ENCODE measurements at places on chromosomes 12 and 14. TPM values are rescaled to one million over a fixed set of nuclear protein-coding genes. Genes with fewer than 3 reads are reported as not detected.

DNA sequence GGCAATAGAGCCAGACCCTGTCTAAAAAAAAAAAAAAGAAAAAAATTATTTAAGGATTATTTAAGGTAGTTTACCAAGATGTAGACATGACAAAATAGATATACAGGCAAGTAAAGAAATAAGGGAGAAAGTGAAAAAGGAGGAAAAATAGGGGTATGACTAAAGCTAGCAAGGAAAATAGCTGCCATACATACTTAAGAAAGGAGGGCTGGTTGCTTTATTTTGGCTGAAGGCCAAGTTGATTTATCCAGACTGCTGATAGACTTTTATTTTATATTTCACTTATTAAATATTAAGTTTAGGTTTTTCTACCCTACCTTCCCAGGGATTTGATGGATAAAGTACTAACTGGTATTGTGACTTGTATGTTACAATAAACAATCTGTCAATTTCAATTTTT is 8.3 kb upstream of the AEBP2 start:
- DNase-seq = no peak

- no peak for DNase-seq
These were observed 3.2 kb downstream of the TDRD9 start for GRCh38 chr14:103931422-103931821.

GRCh38 chr12:78864403-78864869 is at the start of gene SYT1:
SYT1 (plus strand) TSS chr12:78864774.
- peak; percentile 56 for DNase-seq

EML5 gene
- total RNA-seq = 0.43 TPM

TMEM119 gene
- total RNA-seq = not detected

- DNase-seq = no peak
These were observed 248.0 kb downstream of the PDZRN4 start for GRCh38 chr12:41436076-41436475.

DNA sequence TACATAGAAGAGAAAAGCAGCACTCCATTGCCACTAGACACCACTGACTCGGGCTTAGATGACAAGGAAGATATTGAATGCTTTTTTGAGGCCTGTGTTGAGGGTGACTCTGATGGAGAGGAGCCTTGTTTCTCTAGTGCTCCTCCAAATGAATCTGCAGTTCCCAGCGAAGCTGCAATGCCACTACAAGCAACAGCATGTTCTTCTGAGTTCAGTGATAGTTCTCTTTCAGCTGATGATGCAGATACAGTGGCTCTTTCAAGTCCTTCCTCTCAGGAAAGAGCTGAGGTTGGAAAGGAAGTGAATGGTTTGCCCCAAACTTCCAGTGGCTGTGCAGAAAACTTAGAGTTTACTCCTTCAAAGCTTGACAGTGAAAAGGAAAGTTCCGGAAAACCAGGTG is 114.5 kb upstream of the NPAS3 start:
- DNase-seq = no peak

- DNase-seq = no peak
These were observed 16.4 kb upstream of the IL22 start for GRCh38 chr12:68269779-68270178.

- no peak for DNase-seq
These were observed 33.7 kb upstream of the GLIPR1 start for GRCh38 chr12:75446857-75447256.

GRCh38 chr14:31955936-31956579 is 121.0 kb upstream of the ARHGAP5 start:
- no peak for DNase-seq

- no peak for DNase-seq
These were observed 44.0 kb downstream of the TRAF3 start for GRCh38 chr14:102821252-102821651.

- DNase-seq = no peak
These were observed 24.0 kb downstream of the PDE3A start for GRCh38 chr12:20392339-20392738.

DNA sequence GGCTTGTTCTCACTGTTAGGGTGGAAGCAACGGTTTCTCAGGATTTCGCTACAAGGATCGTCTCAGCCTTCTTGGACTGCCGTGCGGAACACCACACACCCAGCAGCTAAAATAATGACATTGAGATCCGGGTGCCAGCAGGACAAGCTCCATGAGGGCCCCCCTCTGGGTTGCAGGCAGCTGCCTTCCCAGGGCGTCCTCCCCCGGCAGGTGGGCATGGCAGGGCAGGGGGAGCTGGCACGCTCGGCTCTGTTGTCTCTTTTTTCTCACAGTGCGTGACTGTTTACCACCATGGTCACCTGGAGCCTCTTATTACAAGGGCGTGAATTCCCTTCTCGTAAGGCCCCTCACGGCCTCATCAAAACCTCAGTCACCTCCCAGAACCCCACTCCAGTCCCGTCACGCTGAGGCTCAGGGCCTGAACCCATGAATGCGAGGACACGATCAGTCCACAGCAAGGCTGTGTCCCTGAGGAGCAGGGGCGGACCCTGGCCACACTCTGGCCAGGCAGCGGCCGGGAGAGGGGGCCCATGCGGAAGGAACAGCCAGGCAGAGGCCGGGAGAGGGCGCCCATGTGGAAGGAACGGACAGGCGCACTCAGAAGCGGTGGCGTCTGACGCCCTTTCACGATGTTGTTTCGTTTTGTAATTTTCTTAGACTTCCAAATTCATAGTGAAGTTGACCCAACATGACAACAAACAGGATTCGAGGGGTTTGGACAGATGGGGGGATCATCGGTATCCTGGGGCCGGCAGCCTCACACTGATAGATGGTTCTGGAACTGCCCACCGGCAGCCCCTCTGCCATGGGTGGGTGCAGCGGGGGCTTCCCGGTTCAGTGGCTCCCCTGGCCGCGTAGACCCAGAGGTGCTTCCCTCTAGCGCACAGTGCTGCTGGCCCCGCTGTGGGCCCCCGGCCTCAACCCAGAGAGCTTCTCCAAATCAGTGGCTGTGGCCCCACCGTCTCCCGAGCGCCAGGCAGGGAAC is 10.0 kb downstream of the LRCOL1 start:
- DNase-seq = peak; percentile 48

- DNase-seq = no peak
These were observed 8.3 kb downstream of the ABHD4 start for GRCh38 chr14:22606380-22606779.

GRCh38 chr12:31780096-31780495 is 51.3 kb upstream of the AMN1 start:
- DNase-seq = no peak

DNA sequence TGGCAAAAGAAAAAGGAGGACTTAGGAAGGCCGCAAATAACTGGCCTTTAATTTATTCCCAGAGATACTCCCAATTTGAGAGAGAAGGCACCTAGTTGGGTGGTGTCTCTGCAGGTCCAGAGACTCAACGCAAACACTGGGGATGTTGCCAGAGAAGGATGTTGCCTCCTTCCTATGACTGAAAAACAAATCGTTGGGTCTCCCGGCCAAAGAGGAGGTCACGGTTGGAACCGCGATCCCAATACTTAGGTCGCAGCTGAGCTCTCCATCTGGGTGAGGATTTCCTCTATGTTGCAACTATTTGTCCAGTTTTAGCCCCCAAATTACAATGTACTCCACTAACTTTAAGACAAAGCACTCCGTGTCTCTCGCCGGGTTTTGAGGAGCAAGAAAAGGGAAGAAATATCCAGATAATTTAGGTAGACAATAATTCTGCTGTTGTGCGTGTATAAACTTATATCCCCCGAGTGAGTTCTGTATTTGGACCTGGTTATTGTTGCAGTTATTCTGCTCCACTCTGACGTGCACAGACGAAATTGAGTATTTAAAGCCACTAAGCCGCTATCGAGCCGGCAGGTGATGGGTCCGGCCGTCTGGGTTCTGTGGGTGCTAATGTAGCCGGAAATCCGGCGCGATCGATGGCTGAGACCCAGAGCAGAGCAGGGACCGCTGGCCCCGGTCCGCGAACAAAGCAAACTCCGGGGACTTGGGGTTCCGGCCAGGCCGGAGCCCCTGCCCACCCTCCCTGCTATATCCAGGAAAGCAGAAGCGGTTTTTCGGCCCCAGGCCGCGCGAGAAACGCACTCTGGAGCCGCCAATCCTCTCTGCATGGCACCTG is 5.7 kb downstream of the HOXC12 start:
- no peak for DNase-seq

ASCL4 gene
- total RNA-seq = not detected

SMCO2 gene
- total RNA-seq = 1.9 TPM

- no peak for DNase-seq
These were observed 4.1 kb downstream of the SERPINA1 start for GRCh38 chr14:94384342-94384741.

MORN3 gene
- total RNA-seq = 1.8 TPM

DNA sequence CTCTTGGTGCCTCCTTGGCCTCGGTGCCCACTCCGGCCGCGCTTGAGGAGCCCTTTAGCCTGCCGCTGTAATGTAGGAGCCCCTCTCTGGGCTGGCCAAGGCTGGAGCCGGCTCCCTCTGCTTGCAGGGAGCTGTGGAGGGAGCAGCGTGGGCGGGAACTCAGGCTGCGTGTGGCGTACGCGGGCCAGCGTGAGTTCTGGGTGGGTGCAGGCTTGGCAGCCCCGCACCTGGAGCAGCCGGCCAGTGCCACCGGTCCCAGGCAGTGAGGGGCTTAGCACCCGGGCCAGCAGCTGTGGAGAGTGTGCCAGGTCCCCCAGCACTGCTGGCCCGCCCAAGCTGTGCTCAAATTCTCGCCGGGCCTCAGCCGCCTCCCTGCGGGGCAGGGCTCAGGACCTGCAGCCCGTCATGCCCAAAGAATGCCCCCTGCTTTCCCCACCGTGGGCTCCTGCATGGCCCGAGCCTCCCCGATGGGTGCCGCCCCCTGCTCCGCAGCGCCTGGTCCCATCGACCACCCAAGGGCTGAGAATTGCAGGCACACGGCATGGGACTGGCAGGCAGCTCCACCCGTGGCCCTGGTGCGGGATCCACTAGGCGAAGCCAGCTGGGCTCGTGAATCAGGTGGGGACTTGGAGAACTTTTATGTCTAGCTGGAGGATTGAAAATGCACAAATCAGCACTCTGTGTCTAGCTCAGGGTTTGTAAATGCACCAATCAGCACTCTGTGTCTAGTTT is 129.2 kb downstream of the PAWR start:
- DNase-seq = no peak

- DNase-seq = no peak
These were observed 15.4 kb upstream of the BDKRB1 start for GRCh38 chr14:96240641-96241040.

CLECL1 gene
- not detected for total RNA-seq

DNA sequence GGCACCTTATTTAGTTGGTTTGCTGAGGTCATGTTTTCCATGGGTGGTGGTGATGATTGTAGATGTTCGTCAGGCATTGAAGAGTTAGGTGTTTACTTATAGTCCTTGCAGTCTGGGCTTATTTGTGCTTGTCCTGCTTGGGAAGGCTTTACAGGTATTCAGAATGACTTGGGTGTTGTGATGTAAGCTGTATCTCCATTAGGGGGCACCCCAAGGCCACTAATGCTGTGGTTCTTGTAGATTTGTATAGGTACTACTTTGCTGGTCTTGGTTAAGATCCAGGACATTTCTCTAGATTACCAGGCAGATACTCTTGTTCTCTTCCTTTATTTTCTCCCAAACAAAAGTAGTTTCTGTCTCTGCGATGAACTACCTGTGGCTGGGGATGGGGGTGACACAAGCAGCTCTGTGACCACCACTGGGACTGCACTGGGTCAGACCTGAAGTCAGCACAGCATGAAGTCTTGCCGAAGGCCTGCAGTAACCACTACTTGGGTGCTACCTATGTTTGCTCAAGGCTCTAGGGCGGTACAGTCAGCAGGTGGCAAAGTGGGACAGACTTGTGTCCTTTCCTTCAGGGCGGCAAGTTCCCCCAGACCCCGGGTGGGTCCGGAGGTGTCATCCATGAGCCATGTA is 35.8 kb upstream of the FBXO33 start:
- DNase-seq = peak; percentile 6

- peak; percentile 38 for DNase-seq
These were observed 225.2 kb downstream of the CCER1 start for GRCh38 chr12:90729736-90730135.

CLMN gene
- 15.8 TPM for total RNA-seq

DNA sequence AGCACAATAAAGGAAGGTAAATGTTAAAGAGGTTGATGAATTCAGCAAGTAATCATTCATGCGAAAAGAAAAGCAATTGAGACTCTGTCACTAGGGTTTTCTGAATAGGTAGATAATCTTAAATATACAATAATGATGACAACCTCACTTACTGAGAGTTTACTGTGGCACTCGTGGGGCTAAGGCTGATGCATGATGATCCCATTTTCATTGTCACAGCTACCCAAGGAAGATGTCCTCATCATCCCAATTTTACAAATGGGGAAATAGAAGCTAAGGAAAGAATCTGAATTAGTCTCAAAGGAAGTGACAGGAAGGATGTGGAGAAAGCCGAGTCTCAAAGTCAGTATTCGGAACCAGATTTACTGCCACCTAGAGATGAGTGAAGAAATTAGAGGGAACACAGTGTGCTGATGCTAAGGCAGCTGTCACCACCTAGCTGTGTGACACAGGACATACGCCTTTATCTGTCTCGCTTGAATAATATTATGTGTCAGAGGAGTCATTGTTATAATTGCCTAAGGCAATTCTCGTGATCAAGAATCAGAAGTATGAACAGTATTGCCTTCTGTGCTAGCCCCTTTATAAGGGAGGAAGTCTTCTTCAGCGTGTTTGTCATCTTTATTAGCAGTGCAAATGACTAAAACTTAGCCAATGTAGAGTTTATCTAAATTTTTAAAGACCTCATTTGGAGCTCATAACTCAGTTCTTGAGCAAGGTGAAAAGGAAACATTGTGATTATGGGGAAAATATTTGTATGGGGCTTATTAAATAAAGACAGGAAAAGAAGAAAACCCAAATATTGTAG is 63.2 kb downstream of the ERGIC2 start:
- DNase-seq = peak; percentile 44

NFE2 gene
- 1.5 TPM for total RNA-seq

- DNase-seq = no peak
These were observed 299.2 kb upstream of the FKBP4 start for GRCh38 chr12:2495417-2496112.

KLRC4 gene
- not detected for total RNA-seq

Measured in PC-9 (cell line).